ENCODE measurements at places on chromosomes 2 and 18.

GRCh38 chr18:50072146-50072545, 122.8 kb downstream of the MYO5B start:
- DNase-seq: no peak

DNA sequence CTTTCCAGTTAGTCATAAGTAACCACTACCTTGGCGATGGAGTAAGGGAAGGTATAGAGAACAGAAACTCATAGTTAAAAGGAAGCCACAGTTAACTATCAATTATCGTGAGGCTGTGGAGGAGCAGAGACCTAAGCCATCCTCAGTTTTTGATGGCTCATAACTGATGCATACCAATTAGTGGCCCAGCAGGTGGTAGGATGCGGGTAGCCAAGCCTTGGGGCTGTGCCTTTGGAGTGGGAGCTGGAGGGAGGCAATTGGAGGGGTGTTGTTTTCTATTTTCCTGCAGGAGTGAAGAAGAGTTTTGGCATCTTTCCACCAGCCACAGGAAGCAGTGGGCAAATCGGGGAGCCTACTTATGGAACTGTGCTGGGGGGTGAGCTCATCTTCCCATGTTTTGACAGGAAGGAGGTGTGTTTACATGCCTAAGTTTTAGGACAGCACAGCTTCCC, 194.8 kb downstream of the TPGS2 start:
- no peak for DNase-seq

GRCh38 chr18:45071956-45072355, 391.3 kb downstream of the SETBP1 start:
- DNase-seq: no peak

- no peak for DNase-seq
These were observed 191.7 kb downstream of the THSD7B start for GRCh38 chr2:136957044-136957443.

All from HuH-7 (cell line).